Activated CD8-positive, alpha-beta memory T cell treated with anti-CD3 and anti-CD28 coated beads for 1 hour (primary cell): ENCODE measurements at places on chromosomes 13 and 19.

GRCh38 chr13:50444726-50445125 lies 398.8 kb downstream of the DLEU7 start:
- DNase-seq = no peak

DNA sequence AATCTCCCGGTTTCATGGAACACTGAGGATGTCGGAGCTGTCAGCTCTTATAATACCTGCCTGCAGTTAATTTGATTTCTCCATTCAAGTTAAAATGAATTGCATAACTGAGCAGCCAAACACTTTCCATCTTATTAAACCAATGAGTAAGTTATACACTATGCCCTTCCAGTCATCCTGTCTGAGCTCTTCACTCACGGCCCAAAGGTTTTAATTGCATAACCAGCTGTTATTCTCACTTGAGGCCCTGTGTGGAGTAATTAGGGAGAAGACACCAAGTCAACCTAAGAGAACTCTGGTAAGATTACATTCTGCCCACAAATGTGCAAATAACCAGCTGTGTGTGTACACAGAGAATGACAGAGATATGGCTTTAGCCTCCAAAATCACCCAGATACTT lies 303.5 kb downstream of the TBC1D4 start:
- no peak for DNase-seq

DNA sequence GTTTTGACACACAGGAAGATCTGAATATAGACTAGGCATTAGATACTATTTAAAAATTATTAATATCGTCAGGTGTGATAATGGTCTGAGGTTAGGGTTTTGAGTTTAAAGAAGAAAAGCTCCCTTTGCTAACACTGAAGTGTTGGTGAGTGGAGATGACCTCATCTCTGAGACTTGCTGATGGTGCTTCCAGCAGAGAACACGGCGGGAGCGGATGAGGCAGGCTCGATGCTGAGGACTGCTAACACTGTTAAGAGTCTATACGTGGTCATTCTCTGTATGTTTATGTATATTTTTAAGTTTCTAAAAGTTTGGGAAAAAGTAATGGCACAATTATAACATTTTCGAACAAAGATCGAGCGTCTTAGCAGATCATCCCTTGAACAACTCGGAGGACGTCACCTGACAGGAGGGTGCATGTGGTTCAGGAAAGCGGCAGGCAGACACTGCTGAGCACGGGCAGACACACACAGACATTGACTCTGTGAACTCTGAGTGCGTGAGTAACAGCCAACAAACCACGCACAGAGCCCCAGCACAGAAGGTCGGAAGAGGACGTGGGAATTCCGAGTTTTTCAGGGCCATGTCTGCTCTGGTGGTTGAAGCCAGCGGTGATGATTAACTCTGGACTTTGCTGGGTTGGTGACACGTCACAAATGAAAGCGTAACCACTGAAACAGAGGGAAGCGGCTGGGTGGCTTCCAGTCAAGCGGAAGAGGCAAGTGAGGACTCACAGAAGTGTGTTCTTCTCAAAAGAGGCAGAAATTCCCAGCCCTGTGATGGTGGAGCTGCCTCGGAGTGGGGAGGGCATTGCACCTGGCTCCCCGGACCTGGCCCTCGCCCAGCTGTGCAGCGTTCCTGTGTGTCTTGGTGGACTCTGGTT lies 91.9 kb upstream of the TEX29 start:
- no peak for DNase-seq

DNA sequence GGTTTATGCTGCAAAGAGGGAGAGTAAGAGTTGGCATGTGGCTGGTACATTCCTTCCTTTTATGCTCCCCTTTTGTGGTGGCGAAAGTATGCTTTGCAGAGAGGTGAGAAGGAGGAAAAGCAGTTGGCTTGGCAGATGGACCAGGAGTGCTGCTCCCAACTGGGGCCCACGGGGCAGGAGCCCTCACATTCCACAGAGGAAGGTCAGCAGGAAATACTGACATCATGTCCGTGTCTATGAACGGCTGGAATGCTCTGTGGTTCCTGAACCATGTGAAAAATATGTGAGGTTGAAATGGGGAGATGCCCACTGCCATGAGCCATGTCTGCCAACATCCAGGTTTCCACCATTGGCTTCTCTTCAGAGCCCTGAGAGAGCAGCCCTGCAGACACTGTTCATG lies 33.3 kb upstream of the GAS6 start:
- no peak for DNase-seq

GRCh38 chr13:18949970-18950369 lies 231.7 kb downstream of the TUBA3C start:
- DNase-seq = no peak

DNA sequence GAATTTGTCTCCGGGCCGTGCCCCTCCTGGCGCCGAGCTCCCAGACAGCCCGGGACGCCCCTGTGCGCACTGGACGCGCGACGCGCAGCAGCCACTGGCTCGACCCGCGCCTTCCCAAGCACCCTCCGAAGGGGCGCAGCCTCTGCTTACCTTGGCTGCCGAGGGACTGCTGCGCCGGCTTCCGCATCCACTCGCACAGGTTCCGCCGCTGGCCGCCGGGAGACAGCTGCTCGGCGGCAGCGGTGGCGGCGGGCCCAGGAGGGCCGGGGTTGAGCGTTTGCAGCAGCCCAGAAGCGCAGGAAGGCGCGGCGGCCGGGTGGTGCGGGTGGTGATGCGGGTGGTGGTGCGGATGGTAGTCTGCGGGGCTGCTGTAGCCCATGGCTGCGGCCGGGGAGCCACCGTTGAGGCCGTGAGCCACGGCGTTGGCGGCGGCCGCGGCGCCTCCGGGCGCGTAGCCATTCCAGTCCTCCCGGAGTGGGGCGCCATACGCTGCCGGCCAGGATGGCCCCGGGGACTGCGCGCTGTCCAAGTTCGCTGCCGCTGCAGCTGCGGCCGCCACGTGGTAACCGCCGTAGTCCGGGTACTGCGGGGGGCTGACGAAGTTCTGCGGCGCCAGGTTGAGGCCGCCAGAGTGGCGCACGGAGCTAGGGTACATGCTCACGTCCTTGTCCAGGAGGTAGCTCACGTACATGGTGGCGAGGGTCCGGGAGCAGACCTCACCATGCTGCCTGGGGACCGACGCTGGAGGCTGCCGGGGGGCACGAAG lies 616 bp downstream of the CDX2 start:
- no peak for DNase-seq
